ENCODE measurements at places on chromosomes 1 and 21. TPM values are rescaled to one million over a fixed set of nuclear protein-coding genes. Genes with fewer than 3 reads are reported as not detected.

The NPR1 gene
- total RNA-seq, result 0.85 TPM

The OLFML2B gene
- total RNA-seq, result 1.9 TPM

The FOXO6 gene
- total RNA-seq, result 0.89 TPM

The SYT11 gene
- total RNA-seq, result 2.5 TPM

The DYNLT5 gene
- 0.50 TPM for total RNA-seq

The CNR2 gene
- 0.10 TPM for total RNA-seq

The FMO3 gene
- 3.5 TPM for total RNA-seq

The SPRR4 gene
- 1.2 TPM for total RNA-seq

The TFF2 gene
- total RNA-seq, result not detected

The SERINC2 gene
- 5.1 TPM for total RNA-seq

The BCAR3 gene
- 29.0 TPM for total RNA-seq

The CCDC185 gene
- 0.78 TPM for total RNA-seq

Measured in motor neuron (in vitro differentiated cells).